ENCODE measurements at places on chromosomes 5 and 9. TPM values are rescaled to one million over a fixed set of nuclear protein-coding genes. Genes with fewer than 3 reads are reported as not detected.

- DNase-seq = no peak
These were observed 22.2 kb upstream of the GLDC start for GRCh38 chr9:6667633-6668280.

DNA sequence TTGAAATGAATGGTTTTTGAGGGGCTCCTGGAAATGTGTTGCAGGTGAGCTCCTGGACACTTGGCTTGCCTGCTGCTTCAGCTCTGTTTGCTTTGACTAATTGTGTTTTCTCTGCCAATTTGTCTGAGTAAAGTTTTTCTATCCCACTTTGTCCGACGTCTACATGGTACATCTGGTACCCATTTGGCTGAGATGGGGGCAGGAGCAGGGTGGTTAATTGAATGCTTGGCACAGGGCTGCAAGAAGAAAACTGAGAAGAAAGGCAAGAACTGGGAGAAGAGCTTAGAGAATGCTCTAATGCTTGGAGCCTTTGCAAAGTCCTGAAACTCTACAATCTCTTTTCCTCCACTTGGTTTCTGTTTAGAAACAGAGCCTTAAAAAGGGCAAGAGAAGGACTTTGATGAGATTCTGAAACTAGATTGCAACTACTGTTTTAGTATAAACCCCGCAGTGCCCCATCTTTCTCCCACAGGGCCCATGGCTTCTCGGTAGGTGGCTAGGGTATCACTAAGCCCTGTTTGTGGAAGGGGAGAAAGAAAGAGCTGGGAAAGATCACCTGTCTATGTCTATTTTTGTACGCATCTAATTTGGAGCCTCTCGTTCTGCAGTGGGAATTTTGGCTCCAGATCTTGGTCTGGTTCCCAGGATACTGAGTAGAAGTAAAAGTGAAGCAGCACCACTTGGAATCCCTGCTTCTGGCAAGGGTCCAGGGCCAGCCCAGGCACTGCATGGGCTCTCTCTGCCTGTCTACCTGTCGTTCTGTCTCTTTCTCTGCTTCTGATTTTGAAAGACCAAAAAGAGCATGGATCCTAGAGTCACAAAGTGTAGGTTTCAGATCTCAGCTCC lies 214.4 kb downstream of the SEMA6A start:
- peak; percentile 32 for DNase-seq

DNA sequence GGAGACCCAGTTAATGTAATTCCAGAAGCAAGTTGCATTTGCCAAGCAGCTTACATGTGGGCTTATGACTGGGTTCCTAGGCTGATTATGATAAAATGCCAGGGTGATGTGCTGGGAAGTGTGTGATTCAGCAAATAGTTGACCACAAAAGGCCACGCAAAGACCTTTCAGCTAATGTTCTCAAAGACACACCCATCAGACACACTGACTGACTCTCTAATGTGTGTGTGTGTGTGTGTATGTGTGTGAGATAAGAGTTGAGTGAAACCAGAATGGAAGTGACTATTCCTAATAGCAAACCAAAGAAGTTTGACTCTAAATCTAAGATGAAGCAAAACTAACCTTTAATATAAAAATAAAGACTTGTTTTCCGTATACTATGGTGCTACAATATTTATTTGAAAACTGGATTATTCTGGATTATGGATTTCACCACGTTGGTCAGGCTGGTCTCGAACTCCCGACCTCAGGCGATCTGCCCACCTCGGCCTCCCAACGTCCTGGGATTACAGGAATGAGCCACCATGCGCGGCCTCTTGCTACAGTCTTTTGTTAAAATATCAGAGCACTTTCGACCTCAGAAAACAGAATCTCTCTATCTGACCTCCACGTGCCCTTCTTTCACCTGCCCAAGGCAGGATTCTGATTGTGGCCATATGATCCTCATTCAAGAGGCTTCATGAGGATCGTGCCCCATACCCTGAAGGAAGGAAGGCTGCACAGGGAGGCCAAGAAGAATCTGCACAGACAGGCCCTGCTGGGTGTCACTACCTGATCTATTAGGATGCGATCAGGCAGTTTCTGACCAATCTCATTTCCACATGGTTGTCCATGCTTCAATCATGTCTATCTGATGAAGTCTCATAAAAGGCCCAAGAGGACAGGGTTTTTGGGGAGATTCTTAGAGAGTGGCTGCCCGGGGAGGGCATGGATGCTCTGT lies 75.6 kb downstream of the USP20 start:
- peak; percentile 81 for DNase-seq

Gene ANKRD34B
- not detected for total RNA-seq

DNA sequence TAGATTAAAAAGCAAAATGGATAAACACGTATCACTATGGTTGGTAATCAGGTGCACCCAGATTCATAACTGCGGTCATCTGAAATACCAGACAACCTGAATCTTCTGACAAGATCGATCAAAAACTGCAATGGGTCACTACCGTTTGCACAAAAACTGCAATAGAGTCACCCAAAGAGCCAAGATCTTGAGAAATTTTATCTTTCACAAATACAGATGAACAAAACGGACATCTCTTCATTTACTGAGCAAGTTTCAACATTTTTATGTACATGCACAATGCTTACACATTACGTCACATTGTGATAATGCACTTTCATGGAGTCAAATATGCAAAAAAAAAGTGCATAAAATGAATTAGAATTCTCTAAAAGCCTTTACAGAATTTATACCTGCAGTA lies 18.6 kb downstream of the PRKAA1 start:
- DNase-seq = no peak

GRCh38 chr9:23774266-23774665 lies 51.8 kb downstream of the ELAVL2 start:
- DNase-seq = no peak

GRCh38 chr9:121589986-121590385 lies 61.4 kb upstream of the DAB2IP start:
- no peak for DNase-seq

GRCh38 chr9:82563094-82563493 lies 499.8 kb downstream of the RASEF start:
- no peak for DNase-seq

DNA sequence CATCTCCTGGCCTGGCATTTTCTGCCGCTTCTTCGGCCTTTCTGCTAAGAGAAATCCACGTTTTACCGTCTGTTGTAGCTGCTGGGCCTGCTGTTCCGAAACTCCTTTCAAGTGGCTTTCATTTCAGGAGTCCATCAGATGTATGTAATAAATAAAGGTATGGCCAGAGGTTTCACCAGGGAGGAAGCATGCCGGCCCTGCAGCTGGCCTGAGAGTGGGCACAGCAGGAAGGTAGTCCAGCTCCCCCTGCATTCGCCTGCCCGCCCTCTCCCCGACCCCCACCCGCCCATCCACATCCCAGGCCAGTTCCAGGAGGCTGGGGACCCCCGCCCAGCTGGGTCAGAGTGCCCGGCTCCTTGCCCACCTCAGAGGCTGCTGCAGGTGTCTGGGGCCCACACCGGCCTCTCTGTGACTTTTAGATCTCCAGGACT lies 46.4 kb upstream of the EXOC3 start:
- no peak for DNase-seq

Gene IFNA17
- not detected for total RNA-seq

GRCh38 chr9:35380039-35380438 lies 109.9 kb upstream of the RUSC2 start:
- no peak for DNase-seq

Gene ZBTB34
- 9.8 TPM for total RNA-seq

All from mucosa of gallbladder (tissue), 1 donor.